Natural killer cell (primary cell): ENCODE measurements at places on chromosomes 4 and X. TPM values are rescaled to one million over a fixed set of nuclear protein-coding genes. Genes with fewer than 3 reads are reported as not detected.

GRCh38 chr4:150061086-150061776 lies 17.0 kb upstream of the DCLK2 start:
- no peak overlapping the region for H3K27ac ChIP-seq
- H3K27me3 ChIP-seq: no peaks in the 10 kb centered on the region
- DNase-seq: no peak
- H3K4me3 ChIP-seq: no peak overlapping the region

DNA sequence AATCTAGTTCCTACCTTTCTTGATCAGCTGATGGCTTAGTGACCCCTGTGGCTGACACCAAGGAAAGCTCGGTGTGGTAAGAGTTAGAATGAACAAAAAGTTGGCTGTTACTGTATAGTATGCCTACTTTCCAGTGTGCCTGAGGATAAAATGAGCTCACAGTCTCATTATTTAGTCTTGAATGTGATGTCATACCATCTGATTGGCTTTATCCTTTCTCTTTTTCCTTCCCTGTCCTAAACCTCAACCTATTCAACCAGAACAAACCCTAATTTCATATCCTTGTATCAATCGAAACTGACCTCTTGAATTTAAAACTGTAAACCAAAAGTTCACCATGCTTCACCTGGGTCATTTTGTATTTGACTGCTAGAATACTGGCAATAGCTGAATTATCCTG lies 156.4 kb downstream of the PPARGC1A start:
- H3K27ac ChIP-seq: no peak overlapping the region
- H3K27me3 ChIP-seq: no peaks in the 10 kb centered on the region
- no peak for DNase-seq
- no peak overlapping the region for H3K4me3 ChIP-seq

DNA sequence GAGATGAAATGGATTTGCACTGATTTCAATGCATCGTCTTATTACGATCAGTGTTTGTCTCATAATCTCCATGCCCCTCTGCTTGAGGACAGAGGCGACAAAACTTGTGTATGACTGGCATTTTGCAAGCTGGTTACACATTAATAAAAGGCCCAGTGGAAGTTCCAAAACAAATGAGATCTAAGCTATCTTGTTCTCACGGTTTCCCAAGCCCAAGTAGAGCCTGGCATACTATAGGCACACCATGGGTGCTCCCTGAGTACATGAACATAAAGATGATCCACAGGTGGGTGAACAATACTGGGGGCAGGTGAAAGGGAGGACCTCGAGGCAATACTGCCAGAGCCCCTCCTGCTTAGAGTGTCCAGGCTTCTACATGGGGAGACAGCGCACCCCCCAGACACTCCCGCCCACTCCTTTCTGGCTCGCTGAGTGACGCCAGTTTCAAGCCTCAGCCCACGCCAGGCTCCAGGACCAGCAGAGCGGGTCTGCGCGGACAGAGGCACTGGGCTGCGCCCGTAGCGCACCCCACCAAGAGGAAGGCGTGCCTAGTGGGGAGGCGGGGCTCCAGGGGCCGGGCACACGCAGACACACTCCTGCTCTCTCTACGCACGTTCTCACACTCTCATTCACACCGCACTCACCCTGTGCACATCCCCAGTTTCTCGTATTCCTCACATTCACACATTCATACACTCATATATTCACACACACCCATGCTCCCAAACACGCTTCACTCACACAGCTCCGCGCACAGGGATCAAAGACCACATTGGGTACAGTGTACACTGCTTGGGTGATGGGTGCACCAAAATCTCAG lies 8.9 kb upstream of the GSX2 start:
- peak; percentile 54 for DNase-seq
- H3K36me3 ChIP-seq: no peaks in the 10 kb centered on the region
- H3K27me3 ChIP-seq: peaks cover 33% of the 10 kb centered on the region
- no peak overlapping the region for H3K27ac ChIP-seq

DNA sequence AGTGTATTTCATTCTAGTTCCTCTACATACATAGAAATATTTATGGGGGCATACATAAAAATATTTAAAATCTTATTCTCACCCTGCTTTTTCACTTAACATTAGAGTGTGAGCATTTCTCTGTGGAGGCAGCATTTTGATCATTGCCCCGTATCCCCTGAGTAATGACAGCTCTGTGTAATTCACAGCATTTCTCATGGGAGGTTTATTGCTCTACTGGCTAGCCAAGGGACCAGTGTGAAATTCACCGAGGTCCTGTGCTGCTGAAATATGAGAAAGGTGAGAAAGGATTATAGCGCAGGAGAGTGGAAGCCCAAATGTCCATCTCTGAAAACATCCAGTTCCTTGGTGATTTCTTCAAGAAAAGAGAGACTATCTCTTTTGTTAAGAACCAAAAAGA lies 22.9 kb downstream of the PDGFC start:
- H3K36me3 ChIP-seq: no peaks in the 10 kb centered on the region
- H3K27me3 ChIP-seq: no peaks in the 10 kb centered on the region

Gene GAGE12H
- not detected for total RNA-seq

- no peak within 1 kb of the TSS for H3K27ac ChIP-seq
- no peaks in the 10 kb centered on the region for H3K36me3 ChIP-seq
- DNase-seq: no peak
- H3K4me1 ChIP-seq: peaks cover 21% of the 10 kb centered on the region
- H3K27me3 ChIP-seq: peaks cover 38% of the 10 kb centered on the region
Observed at GRCh38 chr4:47031011-47031678, at the start of gene GABRB1. Gene GABRB1, plus strand, starts transcription at chr4:47031567.

Gene SNCA
- 0.58 TPM for total RNA-seq

Gene AWAT2
- total RNA-seq: not detected

Gene MAGEA11
- total RNA-seq: not detected

Gene SPANXA2
- not detected for total RNA-seq

Gene SLC9B1
- 2.1 TPM for total RNA-seq

Gene SSX4B
- total RNA-seq: not detected

- no peak overlapping the region for H3K4me3 ChIP-seq
- H3K27me3 ChIP-seq: no peaks in the 10 kb centered on the region
- H3K27ac ChIP-seq: no peak overlapping the region
- no peaks in the 10 kb centered on the region for H3K4me1 ChIP-seq
- DNase-seq: no peak
Observed at GRCh38 chr4:129453524-129454200, 357.7 kb downstream of the C4orf33 start.

Gene SAGE1
- not detected for total RNA-seq

- H3K27ac ChIP-seq: no peak overlapping the region
- H3K27me3 ChIP-seq: no peaks in the 10 kb centered on the region
- no peak for DNase-seq
- H3K36me3 ChIP-seq: no peaks in the 10 kb centered on the region
- no peaks in the 10 kb centered on the region for H3K4me1 ChIP-seq
Observed at GRCh38 chr4:130056286-130056685, 960.3 kb downstream of the C4orf33 start.

DNA sequence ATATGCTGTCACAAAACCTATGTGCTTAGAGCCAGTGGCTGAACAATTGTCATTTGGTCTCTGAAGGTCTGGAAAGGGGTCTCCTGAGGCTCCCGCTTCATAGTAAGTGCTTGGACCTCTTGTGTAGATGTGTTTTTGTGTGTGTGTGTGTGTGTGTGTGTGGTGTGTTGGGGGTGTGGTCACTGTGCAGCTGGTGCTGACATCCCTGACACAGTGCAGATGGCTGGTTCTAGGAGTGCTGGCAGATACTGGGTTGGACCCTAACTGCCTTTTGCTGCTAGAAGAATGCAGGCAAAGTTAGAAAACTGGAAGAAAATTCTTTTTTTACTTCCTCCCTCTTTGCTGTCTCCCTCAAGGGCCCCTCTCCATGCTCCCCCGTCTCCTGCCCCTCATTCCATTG lies 1872.6 kb downstream of the ARAP2 start:
- no peaks in the 10 kb centered on the region for H3K4me1 ChIP-seq
- no peaks in the 10 kb centered on the region for H3K36me3 ChIP-seq
- H3K27ac ChIP-seq: no peak overlapping the region

DNA sequence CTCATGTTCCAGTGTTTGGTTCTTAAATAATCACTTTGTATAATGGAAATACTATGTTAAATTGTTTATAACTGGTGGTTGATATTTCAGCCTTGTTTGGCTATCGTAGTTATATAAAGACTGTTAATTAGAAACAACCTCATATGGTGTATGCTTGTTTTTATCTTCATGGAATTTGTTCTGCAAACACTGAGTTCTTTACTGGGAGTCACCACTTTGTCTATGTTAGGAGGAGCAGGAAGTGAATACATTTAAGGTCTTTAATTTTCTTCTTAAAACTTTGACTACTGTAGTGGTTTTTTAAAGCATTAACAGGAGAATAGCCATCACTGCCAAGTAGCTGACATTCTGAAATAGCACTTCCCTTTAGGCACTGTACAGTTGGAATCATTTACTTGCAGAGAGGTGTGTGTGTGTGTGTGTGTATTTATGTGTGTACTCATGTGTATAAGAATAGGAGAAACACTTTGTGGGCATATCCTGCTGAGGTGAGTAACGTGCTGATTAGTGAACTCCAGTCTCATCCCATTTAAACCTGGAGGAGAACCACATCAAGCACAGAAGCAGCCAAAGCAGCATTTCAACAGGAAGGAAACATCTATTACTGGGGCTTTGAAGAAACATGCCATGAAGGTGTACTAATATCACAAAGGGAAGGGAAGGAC lies 37.8 kb downstream of the TET2 start:
- H3K27ac ChIP-seq: no peak overlapping the region
- no peak for DNase-seq
- H3K4me1 ChIP-seq: no peaks in the 10 kb centered on the region

- peaks cover 3% of the 10 kb centered on the region for H3K4me1 ChIP-seq
- H3K27me3 ChIP-seq: no peaks in the 10 kb centered on the region
Observed at GRCh38 chr4:98728871-98729270, 70.5 kb upstream of the TSPAN5 start.

- no peaks in the 10 kb centered on the region for H3K36me3 ChIP-seq
- H3K27ac ChIP-seq: no peak overlapping the region
- no peak overlapping the region for H3K4me3 ChIP-seq
- no peaks in the 10 kb centered on the region for H3K27me3 ChIP-seq
Observed at GRCh38 chr4:139593091-139593564, 37.1 kb upstream of the SETD7 start.

Gene ERCC6L
- total RNA-seq: 0.54 TPM

Gene TFE3
- total RNA-seq: 57.5 TPM

DNA sequence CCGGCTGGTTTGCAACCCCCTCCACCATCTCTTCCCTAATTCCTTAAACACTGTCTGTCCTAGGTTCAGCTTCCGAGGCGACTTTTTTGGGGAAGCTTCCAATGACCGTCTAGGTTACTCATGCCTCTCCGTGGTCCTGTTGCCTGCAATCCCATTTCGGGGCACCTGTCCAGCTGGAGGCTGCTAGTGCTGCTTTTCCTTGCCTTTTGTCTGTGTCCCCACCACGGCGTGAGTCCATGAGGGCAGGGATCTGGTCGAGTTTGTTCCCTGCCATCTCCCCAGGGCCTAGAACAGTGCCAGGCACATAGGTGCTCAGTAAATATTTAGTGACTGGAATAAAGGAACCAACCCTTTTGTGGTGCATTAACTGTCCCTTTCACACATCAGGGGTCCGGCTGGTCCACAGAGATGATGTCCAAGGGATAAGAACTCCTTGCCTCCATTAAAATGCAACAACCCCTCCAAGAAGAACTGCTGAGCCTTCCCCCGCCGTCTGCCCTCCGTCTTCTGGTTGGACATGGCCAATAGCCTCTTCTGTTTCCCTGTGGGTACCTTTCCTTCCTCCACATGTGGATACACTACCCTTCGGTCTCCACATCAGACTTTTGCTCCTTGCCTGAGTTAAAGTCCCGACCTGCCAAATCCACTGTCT lies 5.7 kb upstream of the SORCS2 start:
- no peak for DNase-seq
- H3K4me3 ChIP-seq: no peak overlapping the region
- peaks cover 3% of the 10 kb centered on the region for H3K27me3 ChIP-seq
- H3K36me3 ChIP-seq: no peaks in the 10 kb centered on the region
- peaks cover 9% of the 10 kb centered on the region for H3K4me1 ChIP-seq
- H3K27ac ChIP-seq: no peak overlapping the region

GRCh38 chr4:18069810-18070209 lies 48.3 kb upstream of the LCORL start:
- H3K36me3 ChIP-seq: no peaks in the 10 kb centered on the region
- DNase-seq: no peak
- no peaks in the 10 kb centered on the region for H3K4me1 ChIP-seq
- H3K27ac ChIP-seq: no peak overlapping the region

Gene GSPT2
- 8.2 TPM for total RNA-seq

Gene GNRHR
- total RNA-seq: not detected

GRCh38 chr4:147840838-147841738 lies 109.2 kb downstream of the ARHGAP10 start:
- H3K36me3 ChIP-seq: no peaks in the 10 kb centered on the region
- peaks cover 4% of the 10 kb centered on the region for H3K4me1 ChIP-seq
- no peak overlapping the region for H3K4me3 ChIP-seq
- H3K27me3 ChIP-seq: no peaks in the 10 kb centered on the region
- no peak for DNase-seq

Gene SLC26A1
- 0.19 TPM for total RNA-seq

DNA sequence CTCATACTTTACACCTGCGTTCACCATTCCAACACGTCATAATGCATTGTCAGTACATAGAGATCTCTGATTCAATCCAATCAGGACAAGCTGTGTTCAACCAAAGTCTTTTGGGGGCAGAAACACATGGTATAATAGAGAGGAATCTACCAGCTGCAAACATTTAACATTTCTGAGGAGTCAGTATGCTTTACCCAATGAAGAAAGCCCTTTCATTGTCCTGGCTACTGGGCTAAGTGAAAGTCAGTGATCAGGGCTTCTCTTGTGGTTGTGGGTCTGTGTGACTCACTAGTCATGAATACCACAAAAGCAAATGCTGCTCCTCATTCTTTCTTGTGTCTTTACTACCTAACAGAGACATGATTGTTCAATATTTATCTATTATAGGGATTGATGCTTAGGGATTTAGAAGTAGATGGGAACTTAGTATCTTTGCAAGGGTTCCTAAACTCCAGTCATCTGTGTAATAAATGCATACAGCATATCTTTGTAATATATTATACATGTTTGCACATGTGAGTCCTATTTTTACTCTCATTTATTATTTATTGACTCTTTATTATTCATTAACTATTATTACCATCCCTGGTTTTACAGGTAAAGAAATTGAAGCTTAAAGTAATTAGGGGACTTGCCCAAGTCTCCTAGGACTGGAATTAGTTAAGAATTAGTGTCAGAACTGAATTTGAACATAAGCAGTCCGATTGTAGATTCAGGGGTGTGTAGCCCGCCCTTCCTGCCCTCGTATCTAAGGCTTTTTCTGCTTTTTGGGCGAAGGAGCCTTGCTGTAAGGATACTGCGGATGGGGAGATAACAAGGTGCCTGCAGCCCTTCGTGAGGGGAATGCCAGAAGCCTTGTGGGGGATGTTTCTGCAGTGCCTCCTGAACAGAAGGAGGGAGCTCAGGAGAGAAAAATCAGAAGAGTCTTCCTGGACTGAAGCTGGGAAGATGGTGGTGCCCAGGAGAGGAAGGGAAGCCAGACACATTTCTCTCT lies 353.1 kb upstream of the BOD1L1 start:
- no peak overlapping the region for H3K27ac ChIP-seq
- H3K4me1 ChIP-seq: peaks cover 11% of the 10 kb centered on the region
- no peaks in the 10 kb centered on the region for H3K27me3 ChIP-seq
- no peak for DNase-seq
- no peak overlapping the region for H3K4me3 ChIP-seq

Gene KLHL8
- total RNA-seq: 9.1 TPM

Gene SUPT20HL2
- total RNA-seq: not detected
